RPMI7951 (cell line): ENCODE measurements at places on chromosomes 1 and 21. TPM values are rescaled to one million over a fixed set of nuclear protein-coding genes. Genes with fewer than 3 reads are reported as not detected.

- peak; percentile 77 for DNase-seq
These were observed 78.6 kb downstream of the MAN1C1 start for GRCh38 chr1:25695090-25695770.

GRCh38 chr1:30986755-30987154 lies 78.2 kb upstream of the SDC3 start:
- no peak for DNase-seq

- DNase-seq, result no peak
These were observed 45.2 kb downstream of the ZNF691 start for GRCh38 chr1:42891465-42892138.

DNA sequence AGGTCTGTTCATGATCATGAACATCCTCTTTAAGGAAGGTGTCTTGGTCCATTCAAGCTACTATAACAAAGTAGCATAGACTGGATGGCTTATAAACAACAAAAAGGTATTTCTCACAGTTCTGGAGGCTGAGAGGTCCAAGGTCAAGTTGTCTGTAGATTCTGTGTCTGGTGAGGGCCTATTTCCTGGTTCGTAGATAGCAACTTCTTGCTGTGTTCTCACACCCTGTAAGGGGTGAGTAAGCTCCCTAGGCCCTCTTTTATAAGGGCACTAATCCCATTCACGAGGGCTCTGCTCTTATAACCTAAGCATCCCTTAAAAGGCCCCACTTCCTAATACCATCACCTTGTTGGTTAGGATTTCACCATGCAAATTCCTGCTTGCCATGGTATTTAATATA lies 347.7 kb downstream of the PTBP2 start:
- no peak for DNase-seq

- DNase-seq, result peak; percentile 57
These were observed 23.1 kb upstream of the ATP6V1G3 start for GRCh38 chr1:198563583-198563982.

DNA sequence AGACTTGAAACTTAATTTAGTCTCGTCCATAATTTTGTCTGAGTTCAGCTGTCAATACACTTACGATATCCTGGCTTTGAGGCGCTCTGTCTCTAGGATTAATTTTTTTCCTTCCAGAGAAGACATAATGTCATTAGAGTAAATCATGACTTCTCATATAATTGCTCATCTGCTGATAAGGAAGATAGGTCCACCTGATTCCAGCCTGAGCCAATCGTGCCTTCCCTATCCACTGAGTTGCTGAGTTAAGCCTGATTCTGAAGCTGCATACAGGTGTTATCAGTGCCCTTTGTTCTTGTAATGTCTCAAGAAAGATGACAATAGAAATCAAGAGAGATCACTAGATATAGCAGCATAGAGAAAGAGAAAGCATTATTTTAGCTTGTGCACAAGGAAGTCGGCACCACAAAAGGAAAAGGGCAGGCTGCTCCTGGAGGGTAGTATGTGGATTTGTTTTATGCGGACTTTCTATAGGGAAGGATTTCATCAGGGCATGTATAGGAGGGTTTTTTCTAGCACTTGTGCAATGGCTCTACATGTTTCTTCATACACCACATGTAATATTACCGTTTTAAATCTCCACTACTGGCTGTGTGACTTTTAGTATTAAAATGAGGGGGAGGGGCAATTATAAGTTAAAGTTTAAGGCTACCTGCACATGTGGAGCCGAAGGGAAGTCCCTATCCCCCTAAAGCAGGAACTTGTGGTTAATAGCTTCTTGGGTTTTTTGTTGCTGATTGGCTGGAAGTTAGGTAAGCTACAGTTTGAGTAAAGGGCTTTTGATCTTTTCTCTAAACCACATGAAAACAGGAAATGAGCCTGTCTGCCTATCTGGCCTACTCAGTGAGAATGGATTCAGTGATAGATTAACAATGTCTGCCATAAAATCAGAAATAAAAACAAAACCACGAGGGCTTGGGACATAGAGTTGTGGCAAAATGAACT lies 133.4 kb downstream of the PLPPR5 start:
- DNase-seq, result no peak

LCE1D gene
- not detected in 2 replicates for total RNA-seq

CELA3B gene
- total RNA-seq, result not detected in 2 replicates

DNA sequence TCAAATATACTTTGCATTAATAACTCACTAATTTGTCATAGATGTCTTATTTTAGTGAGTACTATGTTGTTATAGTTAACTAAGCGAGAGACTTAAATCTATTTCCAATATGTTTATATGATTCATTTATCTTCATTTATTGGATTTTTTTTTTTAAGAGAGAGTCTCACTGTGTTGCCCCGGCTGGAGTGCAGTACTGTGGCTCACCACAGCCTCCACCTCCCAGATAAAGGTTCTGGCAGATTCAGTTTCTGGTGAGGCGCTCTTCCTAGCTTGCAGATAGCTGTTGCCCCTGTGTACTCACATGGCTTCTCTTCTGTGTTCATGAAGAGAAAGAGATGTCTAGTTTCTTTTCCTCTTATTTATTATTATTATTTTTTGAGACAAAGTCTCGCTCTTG lies 43.9 kb downstream of the SNRPE start:
- no peak for DNase-seq

DNA sequence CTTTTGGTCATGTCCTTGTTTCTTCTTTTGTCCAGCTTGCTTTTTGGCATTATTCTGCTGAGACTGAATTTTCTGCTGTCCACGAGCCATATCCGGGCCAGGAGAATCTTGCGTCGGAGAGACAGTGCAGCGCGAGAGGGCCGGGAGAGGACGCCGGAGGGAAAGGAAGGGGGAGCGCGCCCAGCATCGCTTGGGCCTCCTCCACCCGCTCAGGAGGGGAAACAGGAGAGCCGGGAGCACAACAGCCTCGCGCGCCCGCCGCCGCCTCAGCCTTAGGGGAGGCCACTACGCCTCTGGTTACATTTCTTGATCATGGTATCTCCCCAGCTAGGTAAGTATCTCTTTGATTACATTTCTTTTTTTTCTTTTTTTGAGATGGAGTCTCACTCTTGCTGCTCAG lies 7.4 kb upstream of the DEGS1 start:
- DNase-seq, result peak; percentile 56

ANKRD34A gene
- 1.3 and 2.0 TPM in 2 replicates for total RNA-seq

GRCh38 chr1:100305954-100306353 lies 39.9 kb downstream of the RTCA start:
- DNase-seq, result no peak

DNA sequence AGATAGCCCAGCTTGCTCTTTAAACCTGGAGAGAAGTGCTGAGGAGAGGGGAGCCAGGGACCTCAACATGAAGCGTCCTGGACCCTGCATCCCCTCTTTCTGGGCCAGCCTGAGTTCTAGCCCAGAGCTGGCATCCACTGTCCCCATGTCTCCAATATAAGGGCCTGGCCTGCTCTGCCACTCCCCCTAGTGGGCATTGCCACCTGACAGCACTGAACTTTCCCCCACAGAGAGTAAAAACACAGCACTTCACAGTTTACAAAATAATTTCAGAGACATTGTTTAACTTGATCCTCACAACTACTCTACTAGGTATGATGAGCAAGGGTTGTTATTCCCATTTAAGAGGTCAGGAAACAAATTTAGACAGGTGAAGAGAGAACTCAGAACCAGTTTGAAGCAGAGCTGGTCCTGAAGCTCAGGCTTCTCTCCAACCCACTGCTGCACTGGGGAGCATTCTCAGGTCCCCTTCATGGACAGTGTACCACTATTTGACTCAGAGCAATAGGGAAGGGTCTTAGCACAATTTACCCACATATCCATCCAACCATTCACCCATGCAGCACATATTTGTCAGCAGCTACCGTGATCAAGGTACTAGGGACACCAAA lies 151.2 kb downstream of the DMRTA2 start:
- no peak for DNase-seq
